ENCODE measurements at places on chromosomes 11 and 22.

GRCh38 chr22:24419475-24419850, 7.9 kb upstream of the ADORA2A start:
- DNase-seq: no peak

GRCh38 chr11:6674862-6675261, 8.3 kb downstream of the MRPL17 start:
- DNase-seq: peak; percentile 17

GRCh38 chr11:8967184-8967583, 2.9 kb upstream of the TMEM9B start:
- DNase-seq: peak; percentile 29

DNA sequence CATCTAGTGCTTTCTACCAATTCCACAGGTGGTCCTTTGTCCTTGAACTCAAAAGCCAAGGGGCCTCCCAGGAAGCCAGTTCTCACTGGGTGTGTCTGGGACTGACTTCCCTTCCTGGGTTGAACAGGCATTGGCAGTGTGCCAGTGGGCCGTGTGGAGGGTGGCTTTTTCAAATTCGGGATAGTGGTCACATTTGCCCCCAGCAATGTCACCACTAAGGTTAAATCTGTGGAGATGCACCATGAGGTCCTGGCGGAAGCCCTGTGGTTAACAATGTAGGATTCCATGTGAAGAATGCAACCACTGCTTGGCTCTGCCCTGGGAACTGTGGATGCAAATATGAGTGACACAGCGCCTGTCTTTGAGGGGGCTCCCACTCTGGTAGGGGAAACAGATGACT, 53.2 kb upstream of the MTNR1B start:
- DNase-seq: no peak

DNA sequence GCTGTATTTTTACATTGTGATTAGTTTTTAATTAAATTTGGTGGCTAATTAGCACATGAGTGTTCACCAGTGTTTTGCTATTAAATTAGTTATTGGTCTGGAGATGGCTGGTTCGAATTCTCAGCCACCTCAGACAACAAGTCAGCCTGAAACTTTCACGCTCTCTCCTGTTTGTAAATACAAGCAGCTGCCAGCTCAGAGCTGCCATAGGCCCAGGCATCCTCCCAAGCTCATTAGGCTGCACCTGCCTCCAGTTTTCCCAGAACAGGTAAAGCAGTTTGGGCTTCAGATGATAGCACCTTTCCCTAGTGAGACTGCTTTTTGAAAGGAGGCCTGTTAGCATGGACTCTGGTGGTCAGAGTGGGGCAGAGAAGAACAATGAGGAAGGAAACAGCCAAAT, 156.8 kb downstream of the NAV2 start:
- no peak for DNase-seq

- DNase-seq: peak; percentile 74
Measured at GRCh38 chr11:83508804-83509203, 222.6 kb upstream of the CCDC90B start.

DNA sequence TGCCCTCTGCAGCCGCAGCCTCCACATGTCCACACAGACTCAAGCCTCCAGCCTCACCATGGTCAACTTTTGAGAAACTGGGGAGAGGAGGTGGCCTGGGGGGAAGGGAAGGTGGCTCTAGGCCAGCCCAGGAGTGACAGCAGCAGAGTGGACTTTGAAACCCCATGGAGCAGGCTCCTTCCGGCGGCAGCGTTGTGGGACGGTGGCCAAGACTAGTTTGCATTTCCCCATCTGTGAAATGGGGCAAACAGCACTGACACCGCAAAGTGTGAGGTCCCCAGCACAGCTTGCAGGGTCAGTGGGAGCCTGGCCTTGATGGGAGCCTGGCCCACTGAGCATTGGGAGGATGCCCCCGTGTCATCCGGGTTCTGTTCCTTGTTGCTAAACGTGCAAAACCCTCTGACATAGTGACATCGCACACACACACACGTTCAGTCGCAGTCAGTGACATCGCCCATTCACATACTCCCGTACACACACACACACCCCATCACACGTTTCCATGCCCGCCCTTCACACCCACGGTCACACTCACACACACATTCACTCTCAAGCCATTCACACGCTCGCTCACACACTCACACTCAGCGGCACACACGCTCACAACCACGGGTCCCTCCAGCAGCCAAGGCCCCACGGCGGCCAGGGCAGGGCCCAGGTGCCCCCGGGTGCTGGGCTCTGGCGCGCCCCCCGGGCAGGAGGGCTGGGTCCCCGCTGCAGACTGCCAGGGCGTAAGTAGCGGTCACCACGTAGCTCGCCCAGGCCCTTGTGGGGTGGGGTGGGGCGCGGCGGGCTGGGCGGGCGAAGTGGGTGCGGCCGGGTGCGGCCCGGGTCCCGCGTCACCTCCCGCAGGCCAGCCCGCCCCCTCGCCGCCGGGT, 585 bp downstream of the CYB5R3 start:
- peak; percentile 27 for DNase-seq
